Foreskin melanocyte (primary cell): ENCODE measurements at places on chromosomes 16 and 17.

DNA sequence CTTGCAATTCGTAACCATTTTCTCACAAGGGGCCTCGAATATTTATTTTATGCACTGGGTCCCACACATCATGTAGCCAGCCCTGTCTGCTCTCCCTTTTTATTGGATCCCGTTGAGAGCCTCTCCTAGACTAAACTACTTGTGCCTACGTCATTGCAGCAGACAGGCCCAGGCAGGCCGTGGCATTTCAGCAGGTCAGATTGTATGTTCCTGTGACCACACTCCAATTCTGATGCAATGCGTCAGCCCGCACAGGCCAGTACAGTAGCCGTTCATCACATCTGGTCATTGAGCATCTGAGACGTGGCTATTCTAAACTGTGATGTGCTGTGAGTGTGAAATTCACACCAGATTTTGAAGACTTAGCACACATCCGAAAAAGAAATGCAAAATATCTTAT lies 42.2 kb downstream of the ABAT start:
- no peak for DNase-seq

- peak; percentile 61 for DNase-seq
These were observed 405.7 kb upstream of the SALL1 start for GRCh38 chr16:51556694-51557340.

GRCh38 chr16:69319381-69319780 lies 8.2 kb downstream of the VPS4A start:
- no peak for DNase-seq

DNA sequence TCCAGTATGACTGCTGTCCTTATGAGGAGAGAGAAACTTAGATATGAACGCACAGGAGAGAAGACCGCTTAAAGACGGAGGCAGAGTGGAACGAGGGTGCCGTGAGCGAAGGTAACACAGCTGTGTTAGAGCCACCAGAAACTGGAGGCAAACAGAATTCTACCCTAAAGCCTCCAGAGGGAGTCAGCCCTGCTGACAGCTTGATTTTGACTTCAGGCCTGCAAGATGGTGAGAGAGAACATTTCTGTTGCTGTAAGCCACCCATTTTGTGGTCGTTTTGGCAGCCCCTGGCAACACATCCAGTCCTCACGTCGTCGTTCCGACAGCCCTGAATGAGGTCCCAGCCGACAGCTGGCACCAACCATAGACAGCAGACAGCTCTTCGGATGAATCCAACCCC lies 2.8 kb upstream of the SPATA2L start:
- DNase-seq = no peak

GRCh38 chr17:38559880-38560230 lies 45.9 kb downstream of the SRCIN1 start:
- no peak for DNase-seq

- DNase-seq = peak; percentile 79
These were observed 217.8 kb upstream of the GSE1 start for GRCh38 chr16:85395207-85395912.

GRCh38 chr16:88924834-88925539 lies 52.0 kb downstream of the CBFA2T3 start:
- DNase-seq = no peak

DNA sequence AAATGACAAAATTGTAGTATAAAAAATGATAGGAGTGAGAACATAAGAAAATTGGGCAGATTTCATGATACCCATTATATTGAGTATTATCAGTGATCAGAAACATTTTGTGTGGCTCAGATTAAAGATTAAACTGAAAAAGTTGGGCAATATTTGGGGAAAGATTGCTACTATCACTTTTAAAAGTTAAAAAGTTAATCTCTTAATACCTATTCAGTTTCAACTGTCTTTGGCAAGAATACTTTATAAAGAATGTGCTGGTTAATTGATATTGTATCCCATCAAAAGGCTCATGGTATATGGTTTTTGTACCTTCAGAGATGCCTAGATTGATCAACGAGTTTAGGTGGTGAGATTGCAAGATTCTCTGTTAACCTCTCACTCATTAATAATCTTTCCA lies 55.8 kb downstream of the BPTF start:
- DNase-seq = no peak

GRCh38 chr17:79272666-79273219 lies 198.1 kb downstream of the ENGASE start:
- DNase-seq = no peak

GRCh38 chr16:21277927-21278706 lies at the start of gene CRYM:
Gene CRYM (minus strand): TSS chr16:21278290. CDS start chr16:21278251, 39 bp downstream.
- no peak for DNase-seq

DNA sequence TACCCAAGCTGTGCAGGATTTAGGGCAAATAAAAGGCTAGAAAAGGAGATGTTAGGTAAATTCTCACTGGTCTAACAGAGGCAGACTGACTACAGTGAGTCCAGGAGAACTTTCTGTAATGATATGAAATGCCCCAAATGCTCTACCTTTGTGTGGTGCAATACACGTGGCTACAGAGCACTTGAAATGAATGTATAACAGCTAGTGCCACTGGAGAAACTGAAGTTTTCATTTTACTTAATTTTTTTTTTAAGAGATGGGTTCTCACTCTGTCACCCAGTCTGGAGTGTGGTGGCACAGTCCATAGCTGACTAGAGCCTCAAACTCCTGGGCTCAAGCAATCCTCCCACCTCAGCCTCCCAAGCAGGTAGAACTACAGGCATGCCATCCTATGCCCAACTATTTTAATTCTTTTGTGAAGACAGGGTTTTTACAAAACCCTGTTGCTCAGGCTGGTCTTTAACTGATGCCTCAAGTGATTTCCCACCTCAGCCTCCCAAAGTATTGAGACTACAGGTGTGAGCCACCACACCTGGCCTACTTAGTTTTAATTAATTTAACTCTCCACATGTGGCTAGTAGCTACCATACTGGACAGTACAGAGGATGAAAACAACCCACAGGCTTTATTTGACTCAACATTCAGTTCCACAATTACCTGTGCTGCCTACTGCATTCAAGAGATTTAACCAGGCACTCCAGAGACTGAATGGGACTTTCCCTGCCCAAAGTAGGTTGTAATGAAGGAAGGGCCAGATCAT lies 84.8 kb upstream of the PLEKHM1 start:
- DNase-seq = no peak

DNA sequence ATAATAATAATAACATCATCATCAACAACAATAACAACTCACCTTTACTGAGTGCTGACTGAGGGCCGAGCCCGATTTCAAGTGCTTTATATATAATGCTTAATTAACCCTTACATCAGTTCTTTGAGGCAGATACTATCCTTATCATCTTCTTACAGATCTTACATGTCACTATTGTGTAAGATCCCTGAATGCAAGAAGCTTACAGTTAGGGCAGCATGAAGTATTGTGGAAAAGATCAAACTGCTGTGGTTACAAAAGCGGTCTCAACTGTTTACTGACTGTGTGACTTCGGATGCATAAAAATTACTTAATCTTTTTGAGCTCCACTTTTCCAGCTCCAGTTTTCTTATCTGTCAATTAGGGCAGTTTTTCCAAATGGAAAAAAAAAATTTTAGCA lies 3.3 kb downstream of the VAT1 start:
- no peak for DNase-seq

DNA sequence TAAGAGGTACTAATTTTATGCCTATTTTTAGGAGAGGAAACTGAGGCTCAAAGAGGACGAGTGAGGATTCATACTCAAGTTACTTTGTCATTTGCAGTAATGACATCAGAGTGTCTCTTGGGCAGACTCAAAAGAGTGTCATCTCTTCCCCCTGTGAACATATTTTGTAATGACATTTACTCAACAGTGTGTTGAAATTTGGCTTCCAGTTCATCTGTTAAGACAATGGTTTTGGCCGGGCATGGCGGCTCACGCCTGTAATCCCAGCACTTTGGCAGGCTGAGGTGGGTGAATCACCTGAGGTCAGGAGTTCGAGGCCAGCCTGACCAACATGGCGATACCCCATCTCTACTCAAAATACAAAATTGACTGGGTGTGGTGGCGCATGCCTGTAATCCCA lies 28.9 kb downstream of the WFDC1 start:
- no peak for DNase-seq

GRCh38 chr17:56744721-56745120 lies 89.0 kb downstream of the C17orf67 start:
- DNase-seq = no peak

DNA sequence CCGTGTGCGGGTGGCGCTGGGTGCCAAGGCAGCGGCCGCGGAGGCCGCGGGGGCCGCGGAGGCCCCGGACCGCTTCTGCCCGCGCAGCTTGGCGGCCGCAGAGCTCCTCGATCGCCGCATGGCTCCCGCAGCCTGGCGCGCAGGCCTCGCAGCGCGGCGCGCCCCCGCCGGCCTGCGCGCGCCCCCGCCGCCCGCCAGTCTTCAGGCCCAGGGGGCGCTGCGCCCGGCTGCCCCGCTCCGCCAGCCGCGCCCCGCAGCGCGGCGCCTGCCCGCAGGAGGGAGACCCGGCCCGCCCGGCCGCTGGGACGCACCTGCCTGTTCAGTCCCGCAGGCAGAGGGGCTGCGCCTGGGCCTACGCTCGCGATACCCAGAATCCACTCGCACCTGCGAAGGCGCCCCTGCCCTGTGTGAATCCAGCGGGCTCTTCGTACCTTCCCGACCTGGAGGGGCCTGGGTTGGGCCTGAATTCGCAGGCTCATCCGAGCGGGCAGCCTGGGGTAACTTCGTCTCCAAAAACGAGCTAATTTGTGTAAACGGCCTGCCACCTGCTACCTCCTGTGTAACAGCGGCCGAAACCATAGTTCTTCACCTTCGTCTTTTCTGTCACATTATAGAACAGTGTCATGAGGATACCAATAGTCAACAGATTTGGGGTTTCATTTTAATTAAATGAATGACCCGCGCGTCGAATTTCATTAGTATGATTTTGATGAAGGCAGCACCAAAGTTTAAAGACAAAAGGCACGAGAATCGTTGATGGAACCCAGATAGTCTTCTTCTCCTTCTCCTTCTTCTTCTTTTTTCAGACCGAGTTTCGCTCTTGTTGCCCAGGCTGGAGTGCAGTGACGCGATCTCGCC lies at the start of gene CENPV:
TSS of gene CENPV (minus strand) at position 153 of the 858 bp plus-strand sequence. CDS start at position 120, 33 bp downstream.
- DNase-seq = no peak

DNA sequence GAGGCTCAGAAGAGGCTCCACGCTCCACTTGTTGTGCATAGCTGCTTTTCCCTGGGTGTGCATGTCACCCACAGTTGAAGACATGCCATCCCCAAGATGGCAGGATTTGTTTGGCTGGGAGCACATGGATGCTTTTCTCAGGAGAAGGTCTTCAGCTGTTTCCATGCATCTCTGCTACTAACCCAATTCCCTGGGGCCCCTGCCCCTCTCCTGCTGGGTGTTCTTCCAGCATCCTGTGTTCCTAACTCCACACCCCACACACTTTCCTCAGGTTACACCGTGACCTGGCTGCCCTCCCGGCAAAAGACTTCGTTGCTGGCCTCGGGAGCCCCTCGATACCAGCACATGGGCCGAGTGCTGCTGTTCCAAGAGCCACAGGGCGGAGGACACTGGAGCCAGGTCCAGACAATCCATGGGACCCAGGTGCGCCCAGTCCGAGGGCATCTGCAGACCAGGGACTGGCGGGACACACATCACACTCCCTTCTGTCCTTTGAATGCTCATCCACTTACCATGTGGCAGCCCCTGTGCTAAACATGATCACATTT lies 21.5 kb downstream of the ITGAL start:
- no peak for DNase-seq

DNA sequence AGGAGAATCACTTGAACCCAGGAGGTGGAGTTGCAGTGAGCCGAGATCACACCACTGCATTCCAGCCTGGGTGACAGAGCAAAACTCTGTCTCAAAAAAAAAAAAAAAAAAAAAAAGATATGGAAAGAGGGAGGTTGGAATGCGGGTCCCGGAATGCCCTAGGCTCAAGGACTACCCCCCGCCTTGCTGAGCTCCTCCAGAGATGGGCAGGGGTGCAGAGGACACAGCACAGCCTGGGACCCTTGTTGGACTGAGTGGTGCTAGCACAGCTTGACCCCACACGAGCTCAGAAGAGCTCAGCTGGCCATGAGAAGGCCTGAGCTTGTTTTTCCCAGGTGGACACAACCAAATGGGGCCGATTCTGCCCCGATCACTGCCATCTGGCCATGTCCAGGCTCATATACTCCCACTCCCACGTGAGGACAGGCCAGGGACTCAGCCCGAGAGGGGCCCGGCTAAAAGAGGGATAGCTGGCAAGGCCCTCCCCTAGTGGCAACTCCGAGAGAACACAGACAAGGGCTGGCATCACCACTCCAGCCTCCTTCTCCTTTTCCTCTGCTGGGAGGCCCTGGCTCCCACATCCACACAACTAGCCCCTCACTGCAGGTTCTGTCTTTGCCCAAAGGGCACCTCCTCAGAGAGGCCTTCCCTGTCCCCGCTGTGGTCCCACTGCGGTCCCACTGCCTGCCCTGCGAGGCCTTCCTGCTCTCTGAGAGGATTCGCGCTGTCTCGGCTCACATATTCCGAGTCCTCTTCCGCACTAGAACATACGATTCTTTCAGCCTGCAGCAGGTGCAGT lies 11.0 kb downstream of the SGCA start:
- no peak for DNase-seq

DNA sequence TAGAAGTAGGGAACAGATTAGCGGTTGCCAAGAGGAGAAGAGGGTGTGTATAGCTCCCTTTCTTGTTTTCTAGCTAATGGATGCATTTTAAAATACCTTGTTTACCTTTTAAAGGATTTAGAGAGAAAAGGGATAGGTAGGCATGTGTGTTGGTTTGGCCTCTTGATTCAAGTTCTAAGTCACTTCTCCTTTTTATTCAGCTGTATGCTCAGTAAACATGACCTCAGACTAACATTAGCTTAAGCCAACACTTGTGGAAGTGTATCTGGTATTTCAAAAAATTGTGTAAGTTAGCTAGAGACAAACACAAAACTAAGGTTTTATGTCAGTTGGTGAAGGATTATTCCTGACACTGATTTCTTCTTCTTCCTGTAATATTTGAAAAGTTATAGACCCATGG lies 204.1 kb upstream of the NOG start:
- no peak for DNase-seq

DNA sequence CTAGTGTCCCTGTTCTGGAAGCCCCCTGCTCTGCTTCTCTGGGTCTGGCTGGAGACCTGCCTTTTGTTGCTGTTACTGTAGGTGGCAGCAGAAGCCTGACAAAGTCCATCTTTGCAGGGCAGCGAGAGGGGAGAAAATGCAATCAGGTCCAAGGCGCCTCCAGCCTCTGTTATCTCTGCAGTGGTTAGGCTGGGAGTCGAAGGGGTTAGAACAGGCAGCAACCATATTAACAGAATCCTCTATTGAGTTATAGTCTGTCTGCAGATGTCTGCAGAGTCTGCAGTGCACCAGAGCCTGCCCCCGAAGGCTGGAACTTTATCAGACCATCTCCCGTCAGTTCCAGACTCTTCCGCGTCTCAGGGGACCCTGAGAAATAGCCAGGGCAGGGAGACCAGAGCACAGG lies 404.9 kb upstream of the EEF2KMT start:
- no peak for DNase-seq

DNA sequence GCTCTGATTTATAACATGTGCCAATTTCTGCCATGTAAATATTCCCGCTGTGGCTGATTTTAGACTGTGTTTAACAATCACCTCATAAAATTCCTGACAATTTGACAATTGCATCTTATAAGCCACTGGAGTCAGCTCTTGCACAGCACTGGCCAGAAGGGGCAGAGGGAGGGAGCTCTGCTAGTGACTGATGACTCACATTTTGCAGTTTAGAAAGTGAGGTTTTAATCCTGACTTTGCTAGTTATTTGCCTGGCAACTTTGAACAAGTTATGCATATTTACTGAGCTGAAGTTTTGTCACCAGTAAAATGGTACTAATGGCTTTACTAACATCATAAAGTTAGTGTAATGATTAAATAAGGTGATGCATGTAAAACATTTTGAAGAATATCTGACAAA lies 452.3 kb downstream of the CNTNAP4 start:
- no peak for DNase-seq
